Ecto neural progenitor cell (in vitro differentiated cells): ENCODE measurements at places on chromosomes 13 and 19.
A peak's percentile ranks its signal among the peaks of the same experiment; 100 is the strongest.

DNA sequence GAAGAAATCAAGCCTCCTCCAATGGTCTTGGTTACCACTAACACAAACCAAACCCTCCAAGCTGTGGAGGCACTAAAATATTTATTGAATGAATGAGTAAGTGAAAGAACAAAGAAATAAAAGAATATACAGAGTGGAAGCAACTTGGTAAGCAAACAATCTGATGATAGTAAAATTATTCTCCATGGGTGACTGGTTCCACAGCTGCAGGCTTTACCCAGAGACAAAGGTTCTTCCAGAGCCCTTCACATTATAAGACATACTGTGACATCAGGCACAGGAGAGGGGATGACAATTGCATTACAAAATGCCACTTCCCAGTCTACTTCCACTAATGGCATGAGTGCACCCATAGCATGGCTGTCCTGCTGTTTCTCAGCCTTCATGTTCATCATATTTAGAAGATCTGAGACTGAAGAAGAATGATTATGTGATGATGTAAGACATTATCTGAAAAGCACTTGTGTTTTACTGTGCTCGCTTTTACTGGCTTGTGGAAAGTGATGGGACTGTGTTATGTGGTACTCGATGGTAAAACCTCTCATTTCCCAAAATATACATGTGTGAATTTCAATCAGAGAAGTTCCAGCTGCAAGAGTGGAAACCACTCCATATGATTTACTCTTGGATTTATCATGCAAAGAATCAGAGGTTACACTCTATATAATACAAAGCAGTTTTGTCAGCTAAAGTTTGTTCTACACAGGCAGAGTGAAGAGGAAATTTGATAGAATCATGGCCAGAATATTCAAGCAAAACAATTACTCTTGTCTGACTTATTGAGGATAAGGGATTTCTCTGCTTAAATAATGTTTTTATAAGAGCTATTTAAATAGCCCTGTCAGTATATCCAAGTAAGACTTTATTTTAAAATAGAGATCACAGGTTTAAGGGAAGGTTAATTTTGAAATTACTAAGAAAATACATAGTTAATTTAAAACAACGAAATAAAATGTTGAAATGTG is 220.2 kb upstream of the NBEA start:
- DNase-seq: no peak

GRCh38 chr19:8596168-8596567 is 14.3 kb downstream of the ADAMTS10 start:
- no peak for DNase-seq

- no peak for DNase-seq
Measured at GRCh38 chr13:43085545-43085944, 62.2 kb downstream of the DNAJC15 start.

- no peak for DNase-seq
Measured at GRCh38 chr13:75445717-75446499, 36.1 kb downstream of the TBC1D4 start.

DNA sequence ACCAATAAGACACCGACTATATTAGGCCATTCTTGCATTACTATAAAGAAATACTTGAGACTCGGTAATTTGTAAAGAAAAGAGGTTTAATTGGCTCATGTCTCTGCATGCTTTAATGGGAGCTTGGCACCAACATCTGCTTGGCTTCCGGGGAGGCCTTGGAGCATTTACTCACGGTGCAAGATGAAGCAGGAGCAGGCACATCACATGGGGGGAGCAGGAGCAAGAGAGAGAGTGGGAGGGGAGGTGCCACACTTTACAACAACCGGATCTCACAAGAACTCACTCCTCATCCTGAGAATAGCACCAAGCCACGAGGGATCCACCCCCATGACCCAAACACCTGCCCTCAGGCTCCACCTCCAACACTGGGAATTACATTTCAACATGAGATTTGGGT is 224.8 kb downstream of the KLF5 start:
- DNase-seq: no peak

GRCh38 chr13:53343361-53343744 is 314.7 kb downstream of the OLFM4 start:
- DNase-seq: peak; percentile 50

DNA sequence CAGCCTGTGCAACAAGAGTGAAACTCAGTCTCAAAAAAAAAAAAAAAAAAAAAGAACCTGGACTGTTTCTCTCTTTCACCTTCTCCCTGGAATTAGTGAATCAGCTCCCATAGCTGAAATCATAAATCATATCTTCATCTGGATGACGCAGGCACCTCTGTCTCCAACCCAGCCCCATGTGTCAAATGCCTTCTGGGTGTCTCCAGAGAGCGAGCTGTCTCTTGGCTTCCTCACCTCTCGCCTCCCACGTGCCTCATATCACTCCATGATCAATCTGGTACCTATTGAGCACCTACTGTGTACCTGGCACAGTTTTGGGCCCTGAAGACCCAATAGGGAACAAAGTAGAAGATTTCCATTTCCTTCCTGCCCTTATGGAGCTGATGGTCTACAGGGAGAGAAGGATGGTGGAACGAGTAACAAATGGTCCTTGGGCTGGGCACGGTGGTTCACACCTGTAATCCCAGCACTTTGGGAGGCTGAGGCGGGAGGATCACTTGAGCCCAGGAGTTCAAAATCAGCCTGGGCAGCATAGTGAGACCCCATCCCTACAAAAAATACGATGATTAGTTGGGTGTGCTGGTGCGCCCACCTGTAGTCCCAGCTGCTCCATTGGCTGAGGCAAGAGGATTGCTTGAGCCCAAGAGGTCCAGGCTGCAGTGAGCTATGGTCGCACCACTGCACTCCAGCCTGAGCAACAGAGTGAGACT is 2.5 kb downstream of the HSD11B1L start:
- no peak for DNase-seq

- DNase-seq: peak; percentile 95
Measured at GRCh38 chr19:17605761-17606589, 50.5 kb downstream of the COLGALT1 start.

GRCh38 chr13:23506807-23507291 is 63.4 kb upstream of the TNFRSF19 start:
- DNase-seq: no peak

DNA sequence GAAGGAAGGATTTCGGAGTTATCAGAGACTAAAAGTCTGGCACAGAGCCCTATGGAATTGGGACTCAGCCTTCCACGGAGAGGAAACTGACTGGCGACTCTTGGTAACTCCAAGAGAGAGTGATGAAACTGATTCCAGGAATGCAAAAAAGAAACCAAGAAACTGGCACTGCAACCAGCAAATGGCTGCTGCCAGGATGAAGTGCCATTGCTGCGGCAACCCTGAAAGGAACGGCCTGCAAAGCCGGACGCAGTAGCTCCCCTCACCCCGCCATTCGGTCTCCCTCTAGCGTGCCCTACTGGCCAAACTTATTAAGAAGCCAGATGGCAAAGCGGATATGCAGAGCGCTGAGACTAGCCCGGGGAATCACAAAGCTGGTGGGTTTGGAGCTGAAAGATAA is 236.0 kb downstream of the PCDH9 start:
- DNase-seq: peak; percentile 86

DNA sequence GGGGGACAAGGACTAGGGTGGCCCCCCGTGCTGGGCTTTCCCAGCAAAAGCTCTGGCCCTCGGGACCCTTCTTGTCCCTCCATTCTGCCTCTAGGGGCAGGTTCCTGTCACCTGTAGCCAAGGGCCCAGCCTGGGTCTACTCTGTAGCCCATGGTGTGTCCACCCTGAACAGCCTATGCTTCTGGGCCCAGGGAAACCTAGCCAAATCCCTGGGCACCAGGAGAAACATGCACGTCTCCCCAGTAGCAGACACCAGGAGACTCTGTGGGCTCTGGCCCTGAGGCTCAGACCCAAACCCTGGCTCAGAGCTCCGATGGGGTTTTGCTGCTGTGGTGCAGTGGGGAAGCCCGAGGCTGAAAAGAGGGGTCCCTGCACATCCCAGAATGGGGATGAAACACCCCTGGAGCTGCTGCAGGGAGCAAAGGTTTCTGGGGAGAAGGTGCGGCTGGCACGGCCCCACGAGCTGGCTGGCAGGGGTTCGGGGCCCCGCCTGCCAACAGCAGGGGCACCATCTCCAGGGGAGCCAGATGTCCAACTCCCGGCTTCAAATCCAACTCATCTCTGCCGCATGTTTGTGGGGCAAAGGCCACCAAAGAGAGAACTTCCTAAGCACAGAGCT is 18.2 kb downstream of the CEBPG start:
- DNase-seq: no peak

GRCh38 chr19:9171393-9171991 is 7.3 kb upstream of the OR7D2 start:
- DNase-seq: no peak

DNA sequence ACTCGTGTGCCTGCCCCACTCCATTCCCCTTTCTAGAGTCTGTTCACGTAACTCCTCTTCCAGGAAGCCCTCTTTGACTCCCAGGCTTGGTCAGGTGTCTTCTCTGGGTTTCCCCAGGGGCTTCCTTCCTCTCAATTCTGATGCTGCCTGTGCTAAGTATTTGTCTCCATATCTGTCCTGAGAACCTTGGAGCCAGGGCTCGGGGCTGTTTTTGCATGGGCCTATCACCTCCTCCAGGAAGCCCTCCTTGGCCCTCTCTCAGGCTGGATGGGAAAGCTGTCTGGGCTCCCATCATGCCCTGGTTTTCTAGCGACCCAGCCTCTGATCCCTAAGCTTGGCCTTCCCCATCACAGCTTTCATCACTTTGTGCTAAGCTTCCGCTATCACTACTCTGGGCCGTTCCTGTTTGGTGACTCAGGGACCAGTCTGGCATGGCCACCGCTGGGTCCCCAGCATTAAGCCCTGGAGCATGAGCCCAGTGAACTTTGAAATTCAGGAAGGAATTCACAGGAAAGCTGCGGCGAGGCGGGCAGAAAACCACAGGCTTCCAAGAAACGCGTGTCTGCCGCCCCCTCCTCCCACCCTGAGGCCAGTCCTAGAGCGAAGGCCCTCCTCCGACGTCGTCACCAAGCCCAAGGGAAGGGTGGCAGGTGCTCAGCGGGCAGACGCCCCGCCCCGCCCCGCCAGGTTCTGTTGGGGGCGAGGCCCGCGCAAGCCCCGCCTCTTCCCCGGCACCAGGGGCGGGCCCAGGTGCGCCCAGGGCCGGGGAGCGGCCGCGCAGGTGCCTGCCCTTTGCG is 486 bp upstream of the SPINT2 start:
- DNase-seq: peak; percentile 87

- no peak for DNase-seq
Measured at GRCh38 chr13:38381890-38382289, 32.2 kb downstream of the UFM1 start.

GRCh38 chr13:85694992-85695391 is 104.2 kb downstream of the SLITRK6 start:
- DNase-seq: no peak

DNA sequence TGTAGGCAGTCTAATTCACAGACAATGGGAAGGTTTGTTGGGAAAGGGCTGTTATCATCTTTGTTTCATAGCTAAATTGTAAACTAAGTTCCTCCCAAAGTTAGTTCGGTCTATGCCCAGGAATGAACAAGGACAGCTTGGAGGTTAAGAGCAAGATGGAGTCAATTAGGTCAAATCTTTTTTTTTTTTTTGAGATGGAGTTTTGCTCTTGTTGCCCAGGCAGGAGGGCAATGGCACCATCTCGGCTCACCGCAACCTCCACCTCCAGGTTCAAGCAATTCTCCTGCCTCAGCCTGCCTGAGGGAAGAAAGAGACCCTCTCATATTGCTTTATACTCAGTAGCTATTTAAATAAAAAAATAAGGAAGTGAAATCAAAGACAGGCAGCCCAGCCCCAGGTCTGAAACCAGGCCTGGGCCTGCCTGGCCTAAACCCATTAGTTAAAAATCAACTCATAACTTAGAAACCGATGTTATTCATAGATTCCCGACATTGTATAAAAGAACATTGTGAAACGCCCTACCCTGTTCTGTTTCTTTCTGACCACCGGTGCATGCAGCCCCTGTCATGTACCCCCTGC is 297.4 kb upstream of the SGCG start:
- DNase-seq: no peak

DNA sequence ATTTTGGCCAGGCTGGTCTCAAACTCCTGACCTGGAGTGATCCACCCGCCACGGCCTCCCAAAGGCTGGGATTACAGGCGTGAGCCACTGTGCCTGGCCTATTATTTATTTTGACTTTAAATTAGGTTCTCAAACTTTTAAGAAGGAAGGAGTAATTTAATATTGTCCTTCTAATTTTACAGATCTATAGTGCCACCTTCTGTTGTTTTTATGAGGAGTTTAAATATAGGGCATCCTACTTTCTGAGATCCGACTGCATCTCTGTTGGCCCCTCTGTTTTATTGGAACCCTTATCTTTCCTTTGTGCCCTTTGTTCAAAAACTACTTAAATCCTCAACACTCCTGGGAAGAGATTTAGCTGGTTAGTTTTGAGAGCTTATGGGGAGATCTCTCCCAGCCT is 25.4 kb upstream of the ZMYM5 start:
- no peak for DNase-seq

DNA sequence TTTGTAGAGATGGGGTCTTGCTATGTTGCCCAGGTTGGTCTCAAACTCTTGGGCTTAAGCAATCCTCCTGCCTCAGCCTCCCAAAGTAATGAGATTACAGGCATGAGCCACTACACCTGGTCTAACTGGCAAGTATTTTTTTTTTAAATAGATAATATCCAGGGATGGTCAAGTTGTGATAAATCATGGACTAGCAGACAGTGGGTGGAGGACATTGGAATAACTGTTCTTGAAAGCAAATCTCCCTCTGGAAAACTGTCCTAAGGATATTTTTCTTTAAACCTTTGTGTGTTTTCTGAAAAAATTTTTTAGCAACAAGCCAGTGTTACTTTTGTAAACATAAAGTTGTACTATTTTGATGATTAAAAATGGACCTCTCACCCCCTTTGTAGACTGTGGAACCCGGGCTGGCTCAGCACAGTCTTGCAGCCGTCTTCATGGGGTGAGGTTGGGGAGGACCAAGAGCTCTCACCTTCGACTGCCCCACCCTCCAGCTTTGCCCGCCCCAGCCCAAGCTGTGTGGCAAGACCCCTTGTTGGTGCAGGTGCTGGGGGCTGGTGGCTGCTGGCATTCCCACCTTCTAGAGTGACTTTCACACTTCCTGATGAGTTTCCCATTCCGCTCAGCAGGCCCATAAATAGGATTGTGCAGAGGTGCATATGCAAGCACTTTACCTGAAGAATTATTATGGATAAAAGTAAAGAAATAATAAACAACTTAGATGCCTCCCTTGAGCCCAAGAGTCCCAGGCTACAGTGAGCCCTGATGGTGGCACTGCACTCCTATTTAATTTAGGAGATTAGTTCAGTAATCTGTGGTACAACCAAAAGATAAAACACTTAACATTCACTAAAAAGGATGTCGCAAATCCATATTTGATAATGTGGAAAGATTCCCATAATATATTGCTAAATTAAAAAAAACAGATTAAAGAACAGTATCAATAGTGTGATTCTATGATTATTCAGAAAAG is 107.3 kb downstream of the GADD45B start:
- DNase-seq: no peak

GRCh38 chr13:66077132-66077689 is 1152.9 kb downstream of the PCDH9 start:
- DNase-seq: no peak

DNA sequence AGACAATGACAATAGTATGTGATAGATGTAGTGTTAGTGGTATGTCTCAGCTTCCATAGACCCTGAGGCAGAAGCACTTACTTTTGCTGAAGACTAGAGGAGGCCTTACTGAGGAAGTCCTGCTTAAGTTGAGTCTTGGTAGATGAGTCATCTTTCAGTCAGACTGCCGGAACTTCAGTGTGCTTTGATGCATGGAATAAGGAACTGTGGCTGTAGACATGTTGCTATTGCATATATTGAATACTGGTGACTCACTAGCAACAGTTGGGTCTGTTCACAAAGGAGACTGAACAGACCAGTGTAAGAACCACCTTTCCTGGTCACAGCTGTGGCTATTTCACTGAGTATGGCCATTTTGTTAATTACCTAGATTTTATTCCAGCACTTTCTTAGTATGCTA is 1000.6 kb downstream of the OLFM4 start:
- DNase-seq: no peak
